Stimulated activated CD4-positive, alpha-beta T cell treated with anti-CD3 and anti-CD28 coated beads, Interleukin-2, amount 100 ng/mL, for 24 hours (primary cell): ENCODE measurements at places on chromosomes 1 and 21.

- DNase-seq: no peak
These were observed 6.0 kb upstream of the SHISA4 start for GRCh38 chr1:201882665-201883132.

DNA sequence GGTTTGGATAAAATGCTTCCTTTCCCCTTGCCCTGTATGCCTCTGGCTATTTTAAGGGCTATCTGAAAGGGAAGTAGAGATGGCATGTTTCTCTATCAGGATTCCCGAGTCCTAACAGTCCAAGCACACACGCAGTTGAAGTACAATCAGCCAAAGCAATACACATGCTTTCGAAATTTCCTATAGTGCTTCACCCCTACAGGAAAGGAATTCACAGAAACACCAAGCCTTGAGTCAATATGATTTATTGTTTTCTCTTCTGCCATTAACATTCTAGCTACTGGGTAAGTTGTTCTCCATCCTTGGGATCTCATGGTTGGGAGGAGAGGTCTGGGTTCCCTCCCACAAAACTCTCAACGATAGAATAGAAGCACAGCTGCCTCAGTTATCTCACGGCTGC is 8.7 kb downstream of the ITLN1 start:
- DNase-seq: no peak

GRCh38 chr21:41620541-41620940 is 112.6 kb upstream of the TMPRSS2 start:
- no peak for DNase-seq

DNA sequence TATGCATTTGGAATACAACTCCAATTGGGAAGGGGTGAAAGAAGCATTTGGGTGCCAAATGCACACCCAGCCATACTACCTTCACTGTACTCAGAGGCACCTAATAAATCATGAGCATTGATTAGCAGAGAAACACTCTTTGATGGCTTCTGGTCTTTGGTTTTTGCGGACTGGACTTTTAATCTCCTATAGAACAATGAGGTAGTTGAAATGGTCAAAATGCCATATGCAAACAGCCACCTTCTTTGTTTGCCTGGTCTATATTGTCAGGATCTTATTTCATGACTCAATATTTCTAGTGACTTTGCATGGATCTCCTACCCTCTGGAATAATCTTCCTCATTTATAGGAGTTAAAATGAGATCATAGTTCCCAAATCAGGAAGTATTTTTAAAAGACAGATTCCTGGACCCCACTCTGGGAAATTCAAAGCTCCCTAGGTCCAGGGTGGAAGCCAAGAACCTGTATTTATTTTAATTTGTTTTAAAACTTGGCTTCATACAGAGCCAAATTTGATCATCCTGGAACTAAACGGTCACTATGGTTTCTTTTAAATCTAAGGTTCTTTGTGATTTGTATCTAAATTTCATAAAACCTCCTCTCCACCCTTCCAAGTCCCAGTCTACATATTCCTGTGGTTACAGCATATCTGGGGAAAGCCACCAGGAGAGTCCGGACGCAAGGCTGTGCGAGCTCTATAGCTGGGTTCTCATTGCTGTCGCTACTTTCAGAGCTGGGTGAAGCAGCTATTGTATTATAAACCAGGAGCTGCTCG is 8.7 kb downstream of the FAM3B start:
- no peak for DNase-seq

GRCh38 chr1:169585181-169585580 is 1.1 kb downstream of the F5 start:
- no peak for DNase-seq

- no peak for DNase-seq
These were observed 2.1 kb downstream of the SLC66A1 start for GRCh38 chr1:19313961-19314882.

DNA sequence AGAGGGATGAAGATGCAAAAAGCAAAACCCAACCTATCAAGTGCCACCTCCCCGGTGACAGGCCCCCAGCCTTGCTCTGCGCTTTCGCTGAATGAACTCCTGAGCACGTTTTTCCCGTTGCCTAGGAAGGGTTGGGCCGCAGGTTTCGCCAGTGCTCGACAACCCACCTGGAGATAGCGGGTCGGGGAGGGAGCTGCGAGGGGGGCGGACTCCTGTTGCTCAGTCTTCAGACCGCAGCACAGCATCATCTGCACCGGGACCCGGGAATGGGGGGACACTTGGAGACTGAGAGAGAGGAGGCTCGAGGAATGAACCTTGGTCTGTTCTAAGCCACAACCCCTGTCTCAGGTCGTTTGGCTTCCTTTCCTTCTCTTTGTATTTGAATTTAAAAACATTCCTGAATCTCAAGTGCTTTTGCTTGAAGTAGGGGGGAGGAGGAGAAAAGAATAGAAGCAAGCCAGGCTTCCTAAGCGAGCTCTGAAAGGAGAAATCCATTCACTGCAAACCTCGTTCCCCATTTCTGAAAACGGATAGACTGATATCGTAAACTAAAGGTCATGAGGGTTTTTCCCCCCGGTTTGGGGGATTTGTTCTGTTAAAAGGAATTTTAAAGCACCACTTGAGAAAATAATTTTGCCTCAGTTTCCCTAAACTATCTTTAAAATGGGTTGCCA is 1.2 kb downstream of the AK5 start:
- peak; percentile 43 for DNase-seq

GRCh38 chr1:224292419-224292818 is 37.6 kb downstream of the NVL start:
- no peak for DNase-seq

GRCh38 chr1:45685308-45686014 is 872 bp downstream of the GPBP1L1 start:
- no peak for DNase-seq

DNA sequence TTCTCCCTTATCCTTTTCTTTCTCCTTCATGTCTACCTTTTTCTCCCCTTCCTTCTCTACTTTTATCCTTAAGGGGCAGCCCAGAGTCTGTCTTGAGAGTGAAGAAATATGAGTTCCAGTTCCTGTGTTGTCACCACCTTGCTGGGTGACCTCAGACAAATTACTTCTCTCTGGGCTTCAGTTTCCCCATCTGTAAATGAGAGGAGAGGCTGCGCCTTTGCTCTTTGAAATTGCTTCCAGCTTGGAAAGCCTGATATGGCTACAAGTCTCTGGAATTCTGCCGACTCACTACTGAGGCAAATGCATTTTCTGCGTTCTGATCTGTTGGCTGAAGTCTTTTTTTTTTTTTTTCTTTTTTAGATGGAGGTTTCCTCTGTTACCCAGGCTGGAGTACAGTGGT is 119.2 kb downstream of the SYF2 start:
- no peak for DNase-seq

GRCh38 chr1:85196358-85196757 is 4.5 kb downstream of the SYDE2 start:
- DNase-seq: no peak

DNA sequence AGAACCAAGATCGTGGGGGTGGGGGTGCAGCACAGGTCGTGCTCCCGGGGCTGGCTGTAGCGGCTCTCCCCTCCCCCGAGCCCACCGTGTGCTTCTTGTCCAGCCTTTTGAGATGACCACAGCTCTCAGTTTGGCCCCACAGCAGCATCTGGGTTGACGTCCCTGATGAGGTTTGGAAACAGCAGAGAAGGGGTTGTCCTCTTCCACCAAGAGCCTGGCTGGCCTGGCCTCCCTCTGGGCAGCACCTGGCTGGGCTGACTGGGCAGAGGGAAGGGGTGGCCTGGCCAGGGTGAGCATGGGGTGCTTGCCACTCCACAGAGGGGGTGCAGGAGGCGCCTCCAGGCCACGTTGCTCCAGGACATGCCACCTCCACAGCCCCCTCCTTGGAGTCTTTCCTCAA is 61.5 kb downstream of the SKI start:
- no peak for DNase-seq

- DNase-seq: no peak
These were observed 19.5 kb upstream of the WARS2 start for GRCh38 chr1:119159966-119160365.

- no peak for DNase-seq
These were observed 2.4 kb downstream of the PLPP3 start for GRCh38 chr1:56576880-56577405.

- DNase-seq: no peak
These were observed 34.5 kb upstream of the SYNC start for GRCh38 chr1:32736812-32737791.

DNA sequence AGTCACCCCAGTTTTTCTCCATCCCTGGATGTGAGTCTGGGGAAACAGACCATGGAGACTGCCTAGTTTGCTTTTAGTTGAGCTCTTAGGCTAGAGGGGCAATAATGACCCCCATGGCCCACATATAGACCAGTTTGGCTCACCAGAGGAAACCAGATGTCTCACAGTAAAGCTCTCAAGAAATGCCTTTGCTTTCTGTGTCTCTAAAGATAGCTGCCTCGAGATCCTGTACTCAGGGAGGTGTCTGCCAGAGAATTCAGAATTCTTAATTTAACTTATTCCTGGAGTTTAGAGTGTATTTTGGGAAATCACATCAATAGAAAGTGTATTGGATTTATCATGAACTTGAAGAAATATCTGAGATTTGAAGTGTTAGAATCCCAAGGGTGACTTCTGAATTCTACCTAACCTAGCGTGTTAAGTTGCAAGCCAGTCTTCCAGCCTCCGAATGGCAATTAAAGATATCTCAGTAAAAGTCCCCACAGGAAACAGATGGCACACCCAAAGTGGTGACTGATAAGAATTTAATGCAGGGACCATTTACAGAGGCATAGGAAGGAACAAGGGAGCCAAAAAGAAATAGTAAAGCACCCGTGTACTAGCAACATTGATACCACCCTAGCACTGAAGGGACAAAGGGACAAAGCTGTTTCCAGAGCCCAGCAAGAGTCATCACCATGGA is 37.1 kb downstream of the STYXL2 start:
- no peak for DNase-seq

- no peak for DNase-seq
These were observed 8.7 kb upstream of the S100A8 start for GRCh38 chr1:153399401-153400055.

DNA sequence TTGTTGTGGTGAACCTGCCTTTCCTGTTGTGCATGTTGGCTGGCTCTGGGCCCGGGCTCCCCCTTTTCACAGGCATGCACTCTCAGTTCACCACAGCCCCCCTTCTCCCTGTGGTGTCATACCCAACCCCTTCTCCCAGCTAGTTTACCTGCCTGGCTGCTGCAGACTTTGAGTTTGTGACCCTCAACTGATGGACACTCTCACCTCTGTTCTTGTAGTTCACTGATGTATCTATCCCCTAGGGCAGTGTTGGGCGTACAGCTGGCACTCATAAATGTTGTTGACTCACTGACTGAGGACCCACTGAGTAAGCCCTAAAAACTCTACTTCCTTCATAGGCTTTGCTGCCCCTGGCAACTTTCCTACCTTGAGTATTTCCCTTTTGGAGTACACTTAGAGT is 54.9 kb downstream of the WDR64 start:
- DNase-seq: no peak

GRCh38 chr1:28956038-28956464 is 41.7 kb downstream of the EPB41 start:
- no peak for DNase-seq

DNA sequence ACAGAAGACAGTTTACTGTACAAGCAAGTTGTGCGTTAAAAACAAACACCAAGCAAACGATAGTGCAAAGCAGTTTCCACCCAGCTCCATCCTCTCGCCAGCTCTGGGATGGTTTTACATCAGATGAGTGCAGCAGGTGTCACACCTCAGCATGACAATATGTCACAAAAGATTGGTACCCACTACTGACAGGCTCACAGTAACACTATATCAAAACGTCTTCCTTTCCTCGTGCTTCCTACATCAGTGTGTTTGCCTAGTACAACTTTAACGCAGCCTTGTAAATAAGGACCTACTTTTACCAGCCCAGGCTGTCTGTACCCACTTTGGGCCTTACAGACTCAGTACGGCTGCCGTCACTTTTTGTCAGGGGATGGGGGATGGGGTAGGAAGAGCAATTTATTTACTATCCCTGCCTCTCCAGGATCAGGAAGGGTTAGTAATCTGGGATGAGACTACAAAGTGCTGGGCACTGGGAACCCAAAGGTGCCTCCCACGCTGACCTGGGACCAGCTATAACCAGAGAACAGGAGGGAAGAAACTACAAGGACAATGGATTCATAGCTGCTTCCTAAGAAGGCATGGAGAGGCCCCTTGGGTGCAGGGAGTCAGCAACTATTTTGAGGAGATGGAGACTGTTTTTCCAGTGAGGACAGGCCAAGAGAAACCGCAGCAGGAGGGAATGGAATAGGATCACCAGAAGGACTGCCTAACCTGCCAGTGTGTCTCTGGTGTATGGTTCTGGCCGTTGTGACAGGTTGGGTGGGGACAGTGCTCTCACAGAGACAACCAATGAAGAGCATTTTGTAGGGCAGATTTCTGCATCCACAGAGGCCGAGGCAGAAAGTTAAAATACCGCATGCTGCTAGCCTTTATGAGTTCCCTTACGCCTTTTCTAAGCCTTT is 30.2 kb downstream of the RUNX3 start:
- DNase-seq: no peak

DNA sequence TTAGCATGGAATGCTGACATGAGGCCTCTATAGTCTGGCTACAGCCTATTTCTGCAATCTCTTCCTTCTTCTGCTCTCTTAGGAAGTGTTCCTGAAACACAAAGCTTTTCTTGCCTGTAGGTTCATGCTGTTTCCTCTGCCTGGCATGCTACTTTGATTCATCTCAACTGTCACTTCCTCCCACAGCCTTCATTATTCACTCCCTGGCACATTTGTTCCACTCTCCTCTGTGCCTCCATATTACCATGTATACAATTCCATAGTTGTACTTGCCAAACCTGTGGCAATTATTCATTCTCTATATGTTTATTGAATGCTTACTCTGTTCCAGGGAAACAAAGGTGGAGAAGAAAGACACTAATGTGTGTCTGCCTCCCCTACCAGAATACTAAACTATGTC is 210.2 kb downstream of the LRRC7 start:
- no peak for DNase-seq

DNA sequence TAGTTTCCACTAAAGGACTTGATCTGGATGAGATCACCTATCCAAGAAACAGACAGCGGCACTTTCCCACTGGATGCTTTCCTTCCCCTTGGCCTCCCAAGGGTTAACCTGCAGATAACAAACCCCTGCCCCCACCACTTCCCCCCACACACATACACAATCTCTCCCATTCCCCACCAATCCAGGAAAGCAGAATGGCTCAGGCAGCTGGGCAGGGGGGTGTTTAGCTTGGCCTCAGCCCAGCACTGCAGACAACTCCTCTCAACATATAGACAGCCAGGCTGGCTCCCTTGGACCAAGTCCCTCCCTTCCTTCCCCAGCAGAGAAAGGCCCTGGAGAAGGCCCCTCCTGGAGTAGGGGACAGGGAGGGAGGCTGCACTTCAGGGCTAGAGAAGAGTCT is 24.6 kb downstream of the PLEKHA6 start:
- DNase-seq: no peak

GRCh38 chr1:27476237-27476636 is 13.7 kb downstream of the WASF2 start:
- DNase-seq: no peak
